ENCODE measurements at places on chromosomes 13 and 19. TPM values are rescaled to one million over a fixed set of nuclear protein-coding genes. Genes with fewer than 3 reads are reported as not detected.

DNA sequence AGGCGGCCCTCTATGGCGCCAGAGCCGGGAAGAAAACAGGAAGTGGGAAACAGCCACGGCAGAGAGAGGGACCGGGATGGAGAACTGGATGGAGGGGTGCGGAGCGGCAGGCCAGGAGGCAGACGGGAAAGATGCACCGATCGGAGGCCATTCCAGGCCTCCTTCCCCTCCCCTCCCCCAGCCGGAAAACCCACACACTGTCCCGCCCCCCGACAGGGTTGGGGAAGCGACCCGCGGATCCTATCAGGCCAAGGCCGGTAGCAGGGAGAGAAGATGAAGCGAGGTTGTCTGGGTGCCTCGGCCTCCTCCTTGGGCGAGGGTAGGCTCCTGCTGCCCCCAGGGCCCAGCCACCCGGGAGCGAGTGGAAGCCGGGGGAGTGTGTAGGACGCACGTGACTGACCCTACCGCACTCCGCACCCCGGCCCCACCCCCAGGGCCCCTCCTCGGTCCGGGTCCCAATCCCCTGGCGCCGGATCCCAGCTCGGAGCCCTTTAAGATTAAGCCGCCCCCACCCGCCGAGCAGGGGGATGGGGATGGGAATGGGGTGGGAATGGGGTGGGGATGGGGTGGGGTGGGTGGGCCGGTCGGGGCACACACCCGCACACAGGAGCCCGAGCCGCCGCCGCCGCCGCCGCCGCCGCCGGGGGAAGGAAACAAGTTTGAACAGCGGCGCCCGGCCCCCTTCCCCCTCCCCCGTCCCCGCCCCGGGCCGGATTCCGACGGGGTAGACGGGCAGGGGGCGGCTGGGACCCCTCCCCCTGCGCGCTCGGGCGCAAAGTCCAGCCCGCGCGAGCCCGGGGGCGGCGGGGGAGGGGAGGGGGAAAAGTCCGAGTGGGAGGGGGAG is 1.5 kb downstream of the ERF start:
- no peak for DNase-seq

- no peak for DNase-seq
These were observed 20.0 kb downstream of the PNMA8A start for GRCh38 chr19:46451352-46451751.

GRCh38 chr13:34179481-34179880 is 361.5 kb downstream of the RFC3 start:
- no peak for DNase-seq

GRCh38 chr13:70829748-70830147 is 721.5 kb upstream of the KLHL1 start:
- DNase-seq = no peak

Gene CD70
- not detected for total RNA-seq

All from thoracic aorta (tissue), 2 donors.